Keratinocyte (primary cell): ENCODE measurements at places on chromosomes 13 and 19. TPM values are rescaled to one million over a fixed set of nuclear protein-coding genes. Genes with fewer than 3 reads are reported as not detected.

DNA sequence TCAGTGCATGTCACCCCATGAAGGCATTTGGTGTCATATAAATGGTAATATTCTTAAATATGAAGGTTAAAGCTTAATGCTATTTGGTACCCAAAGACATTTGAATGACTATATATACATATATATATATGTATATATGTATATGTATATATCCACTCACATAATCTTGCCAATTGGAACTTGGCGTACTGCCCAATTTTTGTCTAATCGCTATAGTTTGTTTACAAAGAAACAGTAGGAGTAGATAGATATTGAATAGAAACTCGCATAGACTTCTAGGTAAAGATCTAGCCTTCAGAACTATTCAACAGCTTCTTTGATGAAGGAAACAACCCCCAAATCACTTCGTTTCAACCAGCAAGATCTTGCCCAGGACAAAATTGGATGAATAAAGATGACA, 24.1 kb downstream of the KLF5 start:
- no peaks in the 10 kb centered on the region for H3K27me3 ChIP-seq
- H3K4me1 ChIP-seq, result peaks cover 8% of the 10 kb centered on the region
- no peak for DNase-seq

DNA sequence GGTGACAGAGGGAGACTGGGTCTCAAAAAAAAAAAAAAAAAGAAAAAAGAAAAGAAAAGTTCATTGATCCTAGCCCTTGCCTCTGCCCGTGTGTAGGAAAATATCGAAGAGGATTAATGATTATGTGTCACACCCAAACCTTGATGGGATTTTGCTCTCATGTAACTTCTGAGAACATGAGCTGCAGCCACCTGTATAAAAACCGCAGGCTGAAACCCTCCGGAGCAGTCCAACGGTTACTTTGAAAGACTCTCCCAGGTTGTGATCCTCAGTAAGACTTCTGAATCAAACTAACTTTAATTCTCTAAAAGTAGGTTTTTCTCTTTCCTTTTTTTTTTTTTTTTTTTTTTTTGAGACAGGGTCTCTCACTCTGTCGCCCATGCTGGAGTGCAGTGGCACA, 4.3 kb upstream of the PSMC4 start:
- DNase-seq, result no peak
- H3K27ac ChIP-seq, result no peak overlapping the region
- H3K4me1 ChIP-seq, result peaks cover 10% of the 10 kb centered on the region

- no peak overlapping the region for H3K27ac ChIP-seq
- no peaks in the 10 kb centered on the region for H3K4me1 ChIP-seq
- H3K4me3 ChIP-seq, result no peak overlapping the region
- no peaks in the 10 kb centered on the region for H3K27me3 ChIP-seq
- H3K36me3 ChIP-seq, result no peaks in the 10 kb centered on the region
Observed at GRCh38 chr13:67200183-67200582, 30.0 kb downstream of the PCDH9 start.

DNA sequence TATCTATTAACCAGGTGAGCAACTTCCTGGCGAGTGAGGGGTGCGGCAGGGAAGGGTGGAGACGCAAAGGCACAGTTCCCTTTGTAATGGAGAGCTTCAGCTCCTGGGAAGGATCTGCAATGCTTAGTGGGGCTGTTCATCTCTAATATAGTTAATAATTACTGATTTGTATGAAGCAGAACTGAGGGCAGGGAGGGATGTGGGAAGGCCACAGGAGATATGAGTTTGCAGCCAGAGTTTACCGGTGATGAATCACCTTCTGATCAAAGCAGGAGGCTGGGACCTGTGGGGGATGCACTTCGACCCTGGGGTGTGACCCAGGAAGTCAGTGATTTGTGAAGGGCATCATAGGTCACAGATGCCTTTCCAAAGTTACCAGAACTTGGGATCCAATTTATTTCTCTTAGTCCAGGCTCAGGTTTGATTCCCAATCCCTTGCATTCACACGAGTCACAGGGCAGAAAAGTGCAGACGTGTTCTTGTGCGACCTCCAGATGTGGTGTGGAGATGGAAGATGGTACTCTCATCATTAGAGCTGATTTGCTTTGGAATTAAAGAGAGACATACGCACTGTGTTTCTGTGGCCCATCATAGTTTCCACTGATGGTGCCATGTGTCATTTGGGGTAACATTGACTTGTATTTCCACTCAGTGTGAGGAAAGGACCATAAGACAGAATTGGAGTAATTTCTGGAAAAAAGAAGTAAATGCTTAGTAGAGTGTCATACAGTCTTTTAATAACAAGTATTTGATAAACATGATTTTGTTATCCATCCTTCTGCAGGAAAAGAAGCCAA, 55.0 kb downstream of the LRCH1 start:
- no peaks in the 10 kb centered on the region for H3K36me3 ChIP-seq
- peaks cover 43% of the 10 kb centered on the region for H3K4me1 ChIP-seq
- no peak for DNase-seq
- no peak overlapping the region for H3K4me3 ChIP-seq

GRCh38 chr19:3836887-3837286, 32.0 kb downstream of the ZFR2 start:
- peaks cover 48% of the 10 kb centered on the region for H3K27me3 ChIP-seq
- H3K4me1 ChIP-seq, result no peaks in the 10 kb centered on the region
- no peak for DNase-seq
- no peaks in the 10 kb centered on the region for H3K36me3 ChIP-seq
- no peak overlapping the region for H3K4me3 ChIP-seq

DNA sequence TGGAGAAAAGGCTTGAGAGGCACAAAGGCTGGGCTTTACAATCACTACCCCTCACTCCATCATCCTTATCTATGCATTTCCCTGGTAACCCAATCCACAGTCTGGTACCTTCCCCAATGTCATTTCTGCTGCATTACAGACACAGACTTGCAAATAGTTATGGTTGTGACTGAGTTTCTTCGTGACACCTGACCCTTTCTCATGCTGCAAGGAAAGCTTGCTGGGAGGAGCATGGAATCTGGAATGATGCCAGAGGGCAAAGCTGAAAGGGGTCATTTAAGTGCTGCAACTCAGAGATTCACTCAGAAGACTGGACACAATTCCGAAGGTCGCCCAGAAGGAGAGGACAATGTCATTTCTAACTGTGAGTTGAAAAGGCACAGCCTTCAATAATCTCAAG, at the start of gene LGALS16:
TSS of gene LGALS16 (plus strand) at position 301 of the 400 bp plus-strand sequence. CDS start at position 350, 49 bp downstream.
- no peaks in the 10 kb centered on the region for H3K27me3 ChIP-seq
- H3K4me1 ChIP-seq, result no peaks in the 10 kb centered on the region
- no peaks in the 10 kb centered on the region for H3K36me3 ChIP-seq
- H3K27ac ChIP-seq, result no peak within 1 kb of the TSS
- no peak for DNase-seq

DNA sequence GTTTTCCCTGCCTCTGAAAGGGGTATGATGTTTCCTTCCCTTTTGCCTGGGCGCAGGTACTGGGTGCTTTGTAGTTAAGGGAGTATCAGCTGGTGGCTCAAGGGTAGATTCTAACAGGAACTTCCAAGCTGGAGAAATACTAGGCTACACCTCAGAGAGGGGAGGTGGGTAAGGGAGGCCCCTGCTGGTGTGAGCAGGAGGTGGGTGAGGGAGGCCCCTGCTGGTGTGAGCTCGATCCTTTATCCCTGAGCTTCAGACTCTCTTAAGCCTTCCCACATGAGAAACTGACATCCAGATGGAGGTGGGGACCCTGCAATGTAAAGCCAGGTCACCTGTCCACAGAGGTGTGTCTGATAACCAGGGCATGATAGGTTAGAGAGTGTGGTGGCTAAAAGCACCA, 32.1 kb downstream of the CYP2B6 start:
- peaks cover 4% of the 10 kb centered on the region for H3K27me3 ChIP-seq
- H3K4me3 ChIP-seq, result no peak overlapping the region
- no peak for DNase-seq
- H3K4me1 ChIP-seq, result no peaks in the 10 kb centered on the region
- H3K36me3 ChIP-seq, result no peaks in the 10 kb centered on the region
- H3K27ac ChIP-seq, result no peak overlapping the region

- DNase-seq, result no peak
- no peak overlapping the region for H3K27ac ChIP-seq
- peaks cover 53% of the 10 kb centered on the region for H3K27me3 ChIP-seq
- H3K36me3 ChIP-seq, result no peaks in the 10 kb centered on the region
- no peak overlapping the region for H3K4me3 ChIP-seq
- no peaks in the 10 kb centered on the region for H3K4me1 ChIP-seq
Observed at GRCh38 chr13:113002206-113002912, 33.3 kb downstream of the MCF2L start.

- no peak for DNase-seq
- H3K4me3 ChIP-seq, result no peak overlapping the region
- peaks cover 3% of the 10 kb centered on the region for H3K4me1 ChIP-seq
- no peaks in the 10 kb centered on the region for H3K27me3 ChIP-seq
Observed at GRCh38 chr13:46343279-46343994, 43.6 kb downstream of the RUBCNL start.

DNA sequence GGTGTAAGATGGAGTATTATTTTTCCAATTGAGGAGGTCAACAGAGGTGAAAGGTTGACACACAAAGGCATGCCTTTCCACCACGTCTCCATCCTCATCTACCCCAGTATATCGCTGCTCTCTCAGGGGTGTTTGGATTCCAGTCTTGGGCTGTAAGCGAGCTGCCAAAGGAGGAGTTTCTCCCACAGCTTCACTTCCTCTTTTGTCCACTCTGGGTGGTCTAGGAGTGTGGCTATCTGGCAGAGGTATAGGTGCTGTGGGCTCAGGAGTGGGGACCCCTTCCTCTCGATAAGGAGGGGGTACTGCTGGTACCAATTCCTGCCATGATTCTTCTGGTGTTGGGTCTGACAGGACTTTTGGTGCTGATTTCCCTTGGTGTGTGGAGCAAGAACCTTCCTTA, 39.4 kb downstream of the ZNF846 start:
- no peak overlapping the region for H3K4me3 ChIP-seq
- H3K4me1 ChIP-seq, result no peaks in the 10 kb centered on the region
- H3K36me3 ChIP-seq, result no peaks in the 10 kb centered on the region
- no peaks in the 10 kb centered on the region for H3K27me3 ChIP-seq
- H3K27ac ChIP-seq, result no peak overlapping the region

DNA sequence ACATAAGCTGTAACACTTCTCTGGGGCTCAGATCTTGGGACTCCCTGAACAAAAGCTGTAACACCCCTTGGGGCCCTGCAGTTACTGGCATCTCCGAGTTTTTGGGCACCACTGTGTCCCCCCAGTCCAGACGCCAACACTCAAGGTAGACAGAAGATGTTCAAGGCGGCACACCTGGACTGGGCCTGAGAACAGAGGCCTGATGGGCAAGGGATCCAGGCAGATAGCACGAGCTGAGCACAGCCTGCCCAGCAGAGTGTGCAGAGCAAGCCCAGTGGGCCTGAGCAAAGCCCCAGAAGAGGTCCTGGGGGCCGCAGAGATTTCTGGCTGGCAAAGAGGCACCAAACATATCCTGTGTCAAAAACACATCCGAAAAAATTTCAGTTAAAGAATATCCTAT, 1163.3 kb upstream of the PRR20A start:
- H3K27ac ChIP-seq, result no peak overlapping the region
- no peak overlapping the region for H3K4me3 ChIP-seq
- no peaks in the 10 kb centered on the region for H3K4me1 ChIP-seq
- no peaks in the 10 kb centered on the region for H3K27me3 ChIP-seq
- DNase-seq, result no peak

GRCh38 chr13:100515410-100515800, 73.2 kb downstream of the GGACT start:
- H3K4me1 ChIP-seq, result no peaks in the 10 kb centered on the region
- no peak for DNase-seq
- no peak overlapping the region for H3K27ac ChIP-seq
- H3K4me3 ChIP-seq, result no peak overlapping the region
- no peaks in the 10 kb centered on the region for H3K36me3 ChIP-seq
- no peaks in the 10 kb centered on the region for H3K27me3 ChIP-seq

DNA sequence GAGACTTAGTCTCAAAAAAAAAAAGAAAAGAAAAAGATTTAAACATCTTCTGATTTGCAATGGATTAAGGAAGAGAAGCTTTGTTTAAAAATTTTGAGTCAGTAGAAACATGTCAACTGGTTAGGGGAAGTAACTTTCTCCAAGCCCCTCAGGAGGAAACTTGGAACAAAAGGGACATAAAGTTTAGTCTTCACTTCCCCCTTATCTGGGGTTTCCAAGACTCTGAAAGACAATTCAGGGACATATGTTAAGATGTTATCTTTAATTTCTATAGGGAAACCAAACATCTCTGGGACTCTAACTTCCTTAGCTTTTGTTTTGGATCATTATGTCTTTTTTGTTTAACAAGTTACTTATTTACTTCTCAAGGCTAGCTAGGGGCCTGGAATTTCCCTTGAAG, 20.1 kb upstream of the MRI1 start:
- H3K27ac ChIP-seq, result no peak overlapping the region
- no peak overlapping the region for H3K4me3 ChIP-seq
- peaks cover 4% of the 10 kb centered on the region for H3K4me1 ChIP-seq
- H3K27me3 ChIP-seq, result no peaks in the 10 kb centered on the region
- no peaks in the 10 kb centered on the region for H3K36me3 ChIP-seq

- no peaks in the 10 kb centered on the region for H3K27me3 ChIP-seq
- H3K4me3 ChIP-seq, result no peak overlapping the region
- DNase-seq, result no peak
- H3K36me3 ChIP-seq, result no peaks in the 10 kb centered on the region
Observed at GRCh38 chr13:68690567-68690966, 1417.1 kb upstream of the ATXN8OS start.

DNA sequence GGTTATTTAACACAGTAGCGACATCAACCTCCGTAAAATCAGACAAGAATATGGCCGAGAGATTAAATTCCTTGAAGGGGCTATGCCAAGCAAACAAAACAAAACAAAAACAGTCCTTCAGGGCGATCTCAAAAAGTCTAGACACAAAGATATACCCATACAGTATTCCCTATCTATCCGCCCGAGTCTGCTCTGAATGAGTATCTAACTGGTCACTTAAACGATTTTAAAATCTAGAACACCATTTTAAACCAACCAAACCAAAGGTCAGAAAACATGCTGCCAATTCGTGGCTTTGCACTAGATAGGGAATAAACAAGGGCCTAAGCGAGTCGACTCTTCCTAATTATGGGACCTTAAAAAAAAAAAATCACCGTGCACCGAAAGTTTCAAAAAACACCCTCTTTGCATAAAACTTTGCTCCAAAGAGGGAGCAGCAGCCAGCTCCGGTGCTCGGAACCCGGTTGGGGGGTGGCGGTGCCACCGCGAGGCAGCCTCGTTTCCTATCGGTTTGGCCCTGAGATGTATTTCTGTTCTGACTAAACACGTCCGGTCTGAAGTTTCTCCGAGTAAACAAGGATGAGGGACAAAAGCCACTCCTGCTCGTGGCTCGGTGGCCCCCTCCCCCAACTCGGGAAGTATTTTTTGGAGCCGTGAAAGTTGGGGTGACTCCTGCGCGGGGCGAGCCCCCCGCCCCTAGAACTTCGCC, 1.8 kb downstream of the HMGB1 start:
- H3K4me3 ChIP-seq, result peak overlapping the region; percentile 67
- DNase-seq, result no peak
- peaks cover 1% of the 10 kb centered on the region for H3K36me3 ChIP-seq
- H3K27me3 ChIP-seq, result no peaks in the 10 kb centered on the region
- H3K27ac ChIP-seq, result peak overlapping the region; percentile 94
- peaks cover 16% of the 10 kb centered on the region for H3K4me1 ChIP-seq

Gene ZSCAN4
- polyA plus RNA-seq, result 0.08 to 0.26 TPM (median 0.18 TPM) in 3 replicates

Gene TSSK6
- polyA plus RNA-seq, result 0.47 to 1.0 TPM (median 0.77 TPM) in 3 replicates

Gene ZNF98
- polyA plus RNA-seq, result 0.03 TPM in 1 of 3 replicates, not detected in the others

Gene SLC15A1
- 0.10 to 0.25 TPM (median 0.13 TPM) in 3 replicates for polyA plus RNA-seq

Gene PRR19
- polyA plus RNA-seq, result 0.25 to 0.88 TPM (median 0.35 TPM) in 3 replicates

Gene GARIN5B
- not detected in 3 replicates for polyA plus RNA-seq

Gene CLC
- polyA plus RNA-seq, result not detected in 3 replicates
